ENCODE measurements at places on chromosomes 4 and X. TPM values are rescaled to one million over a fixed set of nuclear protein-coding genes. Genes with fewer than 3 reads are reported as not detected.

- no peak for ATAC-seq
These were observed 3.0 kb downstream of the IL2 start for GRCh38 chr4:122453384-122453995.

The AWAT2 gene
- total RNA-seq = not detected

- ATAC-seq = no peak
These were observed 78.6 kb upstream of the LDB2 start for GRCh38 chr4:16977081-16977480.

The MAGEA9B gene
- total RNA-seq = not detected

The RNF212 gene
- 8.2 TPM for total RNA-seq

GRCh38 chr4:4384837-4385236, 2.1 kb upstream of the NSG1 start:
- peak; percentile 8 for ATAC-seq

DNA sequence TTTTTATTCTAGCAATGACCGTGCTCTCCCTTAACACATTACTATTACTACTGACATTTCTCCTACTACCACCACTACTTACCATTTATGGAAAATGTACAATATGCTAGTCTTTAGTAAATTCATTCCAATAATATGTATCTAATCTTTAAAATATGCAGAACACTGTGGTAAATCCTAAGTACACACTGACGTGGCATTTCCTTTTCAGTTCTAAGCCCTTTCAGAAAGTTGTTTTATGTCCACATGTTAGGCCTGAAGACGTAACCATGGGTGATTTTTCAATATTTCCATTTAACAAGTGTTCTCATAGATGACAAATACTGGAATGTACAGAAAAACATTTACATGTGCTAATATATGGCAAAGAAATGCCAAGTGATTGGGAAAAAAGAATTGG, 268.6 kb upstream of the SLIT2 start:
- peak; percentile 99 for ATAC-seq

DNA sequence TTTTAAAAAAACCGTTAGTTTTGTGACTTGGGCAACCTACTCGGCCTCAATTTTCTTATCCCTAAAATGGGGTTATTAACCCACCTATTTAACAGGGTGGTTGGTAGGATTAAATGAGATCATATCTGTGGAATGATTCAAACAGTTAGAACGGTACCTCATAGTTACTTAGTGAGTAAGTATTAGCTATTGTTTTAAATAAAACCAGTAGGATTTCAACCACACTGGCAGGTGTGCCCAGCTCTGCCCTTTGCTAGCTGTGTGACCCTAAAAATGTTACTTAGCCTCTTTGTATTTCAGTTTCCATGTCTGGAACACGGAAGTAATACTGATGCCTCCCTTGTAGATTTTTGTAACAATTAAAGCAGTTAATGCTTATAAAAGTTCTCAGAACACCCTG, 225.8 kb upstream of the SPRY1 start:
- ATAC-seq = no peak

The PCDH19 gene
- total RNA-seq = 0.20 TPM

DNA sequence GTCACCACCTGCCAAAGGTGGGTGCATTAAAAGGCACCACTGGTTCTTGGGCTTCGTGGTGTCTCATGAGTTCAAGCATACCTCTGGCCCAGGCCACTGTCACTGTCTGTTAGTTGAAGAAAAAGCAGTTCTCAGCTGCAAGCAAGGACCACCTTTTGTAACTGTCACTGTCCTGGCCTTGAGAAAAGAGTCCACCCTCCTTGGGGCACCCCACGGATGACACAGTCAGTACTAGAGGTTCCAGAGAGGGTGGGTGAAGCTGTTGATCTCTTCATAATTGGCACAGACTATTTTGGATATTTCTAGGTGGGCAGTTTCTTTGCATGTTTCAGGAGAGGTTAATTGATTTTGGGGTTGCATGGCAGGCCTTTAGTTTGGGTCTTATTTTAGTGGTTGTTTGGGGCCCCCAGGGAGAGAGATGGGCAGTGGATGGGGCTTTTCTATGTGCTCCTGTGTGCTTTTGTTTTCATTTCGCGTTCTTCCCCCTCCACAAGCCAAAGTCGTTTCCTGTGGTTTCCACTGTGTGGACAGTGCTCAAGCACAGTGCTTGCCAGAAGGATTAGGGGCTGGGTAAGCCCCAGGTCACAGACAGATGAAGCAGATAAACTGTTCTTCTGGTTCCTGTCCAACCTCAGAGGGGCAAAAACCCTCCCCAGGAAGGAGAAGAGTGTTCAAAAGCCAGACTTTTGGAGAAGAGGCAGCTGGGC, 156.2 kb upstream of the PPP1R2C start:
- no peak for ATAC-seq

All from motor neuron (in vitro differentiated cells).